Tracheal epithelial cell (primary cell): ENCODE measurements at places on chromosomes 4 and X. TPM values are rescaled to one million over a fixed set of nuclear protein-coding genes. Genes with fewer than 3 reads are reported as not detected.

DOCK11 gene
- 0.21 and 0.48 TPM in 2 replicates for total RNA-seq

PWWP3B gene
- under 0.01 and 0.24 TPM in 2 replicates for total RNA-seq

PRICKLE3 gene
- total RNA-seq: 16.4 and 28.1 TPM in 2 replicates

SLC10A4 gene
- 0.21 TPM in 1 of 2 replicates, not detected in the other for total RNA-seq

MAGEC3 gene
- total RNA-seq: not detected in 2 replicates

RAB40A gene
- total RNA-seq: not detected in 2 replicates

SLC25A4 gene
- total RNA-seq: 15.9 and 18.3 TPM in 2 replicates

MBTPS2 gene
- total RNA-seq: 4.6 and 8.3 TPM in 2 replicates

GAGE13 gene
- not detected in 2 replicates for total RNA-seq

MAGEC2 gene
- total RNA-seq: not detected in 2 replicates

GLRA3 gene
- total RNA-seq: under 0.01 TPM in 1 of 2 replicates, not detected in the other

AADAT gene
- total RNA-seq: 0.48 and 1.7 TPM in 2 replicates

VEGFD gene
- 0.85 TPM in 1 of 2 replicates, not detected in the other for total RNA-seq

LGI2 gene
- under 0.01 TPM in 1 of 2 replicates, not detected in the other for total RNA-seq

PRIMPOL gene
- total RNA-seq: 8.5 and 10.6 TPM in 2 replicates

MSMO1 gene
- 604 and 692 TPM in 2 replicates for total RNA-seq

HMX1 gene
- total RNA-seq: not detected in 2 replicates

FRAS1 gene
- total RNA-seq: 5.8 and 6.2 TPM in 2 replicates

DDX53 gene
- total RNA-seq: not detected in 2 replicates

SLC10A6 gene
- 5.3 and 7.7 TPM in 2 replicates for total RNA-seq

SPARCL1 gene
- 0.43 and 0.72 TPM in 2 replicates for total RNA-seq

FAM193A gene
- 5.1 and 7.0 TPM in 2 replicates for total RNA-seq

SLC39A8 gene
- 9.0 and 17.6 TPM in 2 replicates for total RNA-seq

PRDM8 gene
- total RNA-seq: 0.21 and 0.48 TPM in 2 replicates

FAM236B gene
- total RNA-seq: not detected in 2 replicates

CD40LG gene
- not detected in 2 replicates for total RNA-seq

GAK gene
- total RNA-seq: 50.5 and 71.3 TPM in 2 replicates

TRIM61 gene
- under 0.01 and 0.64 TPM in 2 replicates for total RNA-seq

OTC gene
- not detected in 2 replicates for total RNA-seq

PDE5A gene
- total RNA-seq: 4.3 and 5.3 TPM in 2 replicates

TRIM60 gene
- total RNA-seq: not detected in 2 replicates

HNRNPD gene
- 13.0 TPM in 2 replicates for total RNA-seq

NUDT6 gene
- 5.8 and 10.9 TPM in 2 replicates for total RNA-seq

CXCL9 gene
- not detected in 2 replicates for total RNA-seq

AKAP4 gene
- not detected in 2 replicates for total RNA-seq

XG gene
- total RNA-seq: 0.85 and 1.9 TPM in 2 replicates

RASL11B gene
- 1.4 and 2.8 TPM in 2 replicates for total RNA-seq

CD38 gene
- total RNA-seq: under 0.01 and 0.21 TPM in 2 replicates

ADAMTS3 gene
- total RNA-seq: 0.64 and 3.9 TPM in 2 replicates

FABP2 gene
- not detected in 2 replicates for total RNA-seq

ESX1 gene
- not detected in 2 replicates for total RNA-seq

ARMCX4 gene
- total RNA-seq: 0.43 and 0.72 TPM in 2 replicates

CLDN22 gene
- total RNA-seq: not detected in 2 replicates

TAF7L gene
- total RNA-seq: 0.21 and 0.24 TPM in 2 replicates

APOO gene
- 8.9 and 16.6 TPM in 2 replicates for total RNA-seq

PCYT1B gene
- total RNA-seq: 0.24 and 0.43 TPM in 2 replicates

NAP1L2 gene
- 0.24 and 0.43 TPM in 2 replicates for total RNA-seq

CXorf51B gene
- not detected in 2 replicates for total RNA-seq

NLGN4X gene
- 0.24 TPM in 1 of 2 replicates, not detected in the other for total RNA-seq

CPE gene
- total RNA-seq: 36.4 and 65.2 TPM in 2 replicates

SLC38A5 gene
- 208 and 301 TPM in 2 replicates for total RNA-seq

MAGEA9B gene
- 0.21 TPM in 1 of 2 replicates, not detected in the other for total RNA-seq
